ENCODE measurements at places on chromosomes 3 and 15.

GRCh38 chr3:150084128-150084527 is 113.4 kb upstream of the PFN2 start:
- no peak for DNase-seq

- no peak for DNase-seq
These were observed 7.4 kb downstream of the CHRD start for GRCh38 chr3:184387174-184387714.

DNA sequence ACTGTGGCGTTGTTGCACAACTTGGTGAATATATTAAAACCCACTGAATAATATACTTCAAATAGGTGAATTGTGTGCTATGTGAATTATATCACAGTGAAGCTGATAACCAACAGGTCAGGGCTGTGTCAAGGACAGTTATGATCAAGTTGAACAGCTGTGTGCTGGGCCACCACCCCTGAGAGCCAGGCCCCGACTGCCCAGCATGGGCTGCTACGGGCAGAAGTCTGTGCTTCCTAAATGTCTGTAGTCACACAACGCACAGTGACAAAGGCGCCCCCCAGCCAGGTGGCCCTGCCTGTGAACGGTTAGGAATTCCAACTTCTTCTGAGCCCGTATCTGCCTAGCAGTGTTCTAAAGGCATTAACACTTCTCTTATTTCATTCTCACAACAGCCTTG is 32.8 kb downstream of the TKT start:
- no peak for DNase-seq

GRCh38 chr3:121662742-121663141 is 2.0 kb upstream of the HCLS1 start:
- no peak for DNase-seq

DNA sequence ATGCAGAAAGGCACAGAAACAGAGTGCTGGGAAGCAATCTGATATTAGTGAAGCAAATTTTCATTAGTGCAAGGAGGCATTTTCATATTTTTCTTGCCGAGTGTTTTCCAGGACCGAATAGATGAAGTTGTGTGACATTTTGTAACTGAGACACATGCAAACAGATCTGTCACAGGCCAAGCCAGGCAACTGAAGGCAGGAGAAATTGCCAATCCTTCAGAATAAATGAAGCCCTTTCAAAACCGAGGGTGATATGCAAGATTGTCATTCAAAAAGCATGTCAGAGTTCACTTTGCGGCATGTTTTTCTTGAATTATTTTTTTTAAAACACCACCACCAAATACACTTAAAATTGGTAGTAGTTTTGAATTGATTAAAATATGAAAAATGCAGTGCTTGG is 6.2 kb downstream of the LMOD3 start:
- no peak for DNase-seq

DNA sequence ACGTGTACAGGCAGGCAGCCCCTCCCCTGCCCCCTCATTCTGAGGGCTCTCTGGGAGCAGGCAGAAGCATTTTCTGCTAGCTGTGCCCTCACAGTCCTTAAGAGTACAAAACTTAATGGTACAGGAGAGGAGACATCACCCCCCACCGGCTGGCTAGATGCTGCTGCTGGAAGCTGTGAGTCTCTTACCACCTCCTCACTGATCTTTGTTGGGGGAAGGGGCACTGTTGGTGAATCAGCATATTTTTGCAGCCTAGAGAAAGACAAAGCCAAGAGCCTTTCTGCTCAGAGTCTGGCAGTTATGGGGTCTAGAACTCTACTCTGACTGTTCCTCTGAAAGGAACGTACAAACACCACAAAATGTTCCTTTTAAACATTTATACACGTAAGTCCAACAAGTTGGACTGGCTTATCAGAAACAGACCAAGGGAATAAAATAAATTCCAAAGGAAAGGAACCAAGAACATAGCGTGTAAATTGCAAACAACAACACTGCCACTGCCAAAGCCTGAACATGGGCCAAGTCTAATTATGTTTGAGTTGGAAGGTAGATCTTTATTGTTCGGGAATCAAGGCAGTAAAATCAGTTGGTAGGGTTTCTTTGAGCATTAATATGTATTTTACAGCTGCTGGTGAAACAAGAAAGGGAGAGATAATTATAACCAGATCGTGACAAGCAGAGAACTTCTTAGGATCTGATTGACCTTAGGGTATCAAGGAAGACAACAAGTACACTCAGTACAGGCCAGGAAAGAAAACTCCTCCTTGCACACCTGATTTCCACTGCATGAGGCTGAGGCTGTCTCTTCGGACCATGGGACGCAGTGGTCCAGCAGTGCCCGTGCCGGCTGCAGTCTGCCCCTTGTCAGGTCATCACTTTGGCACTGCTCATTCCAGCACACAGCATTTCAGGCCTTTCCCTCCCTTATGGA is 27.4 kb downstream of the CLK3 start:
- no peak for DNase-seq

- peak; percentile 93 for DNase-seq
These were observed at the start of gene IMP3 for GRCh38 chr15:75639709-75640482. IMP3 (minus strand) TSS chr15:75640224; CDS start chr15:75640168, 56 bp downstream.

- DNase-seq, result no peak
These were observed 41.4 kb downstream of the ABTB1 start for GRCh38 chr3:127714125-127714571.

- DNase-seq, result no peak
These were observed 77.0 kb downstream of the ITGA11 start for GRCh38 chr15:68354923-68355322.

DNA sequence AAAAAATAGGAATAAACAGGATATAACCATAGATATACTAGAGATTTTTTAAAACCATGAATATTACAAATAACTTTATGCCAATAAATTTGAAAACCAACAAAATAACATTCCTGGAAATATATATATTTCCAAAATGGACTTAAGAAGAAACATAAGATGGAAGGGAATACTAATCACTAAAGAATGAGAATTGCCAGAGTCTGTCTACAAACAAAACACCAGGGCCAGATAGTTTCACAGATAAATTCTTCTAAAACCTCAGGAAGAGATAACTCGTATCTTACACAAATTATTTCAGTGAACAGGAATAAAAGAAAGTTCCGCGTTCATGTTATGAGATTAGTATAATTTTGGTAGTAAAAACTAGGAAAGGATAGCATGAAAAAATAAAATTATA is 107.3 kb downstream of the HERC1 start:
- DNase-seq, result no peak

GRCh38 chr15:61396235-61396919 is 167.3 kb upstream of the RORA start:
- DNase-seq, result no peak

DNA sequence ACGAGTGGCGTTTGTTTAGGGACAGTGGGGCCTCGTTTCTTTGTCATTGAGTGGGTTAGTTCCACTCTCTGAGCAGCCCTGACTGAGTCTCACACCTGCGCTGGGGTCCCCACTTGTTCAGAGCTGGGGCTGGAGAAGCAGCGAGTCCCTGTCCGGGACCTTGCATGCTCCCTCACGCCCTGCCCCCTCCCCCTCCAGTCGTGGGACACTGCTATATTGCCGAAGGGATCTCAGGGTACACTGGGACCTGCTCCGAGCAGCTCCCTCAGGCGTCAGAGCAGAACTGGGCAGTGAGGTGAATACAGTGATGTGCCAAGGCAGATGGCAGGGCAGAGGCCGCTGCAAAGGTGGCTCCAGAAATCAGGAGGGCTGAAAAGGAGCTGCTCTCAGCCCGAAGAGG is 59.9 kb upstream of the KLF13 start:
- no peak for DNase-seq

- DNase-seq, result no peak
These were observed 38.7 kb downstream of the RAB27A start for GRCh38 chr15:55250941-55251340.

DNA sequence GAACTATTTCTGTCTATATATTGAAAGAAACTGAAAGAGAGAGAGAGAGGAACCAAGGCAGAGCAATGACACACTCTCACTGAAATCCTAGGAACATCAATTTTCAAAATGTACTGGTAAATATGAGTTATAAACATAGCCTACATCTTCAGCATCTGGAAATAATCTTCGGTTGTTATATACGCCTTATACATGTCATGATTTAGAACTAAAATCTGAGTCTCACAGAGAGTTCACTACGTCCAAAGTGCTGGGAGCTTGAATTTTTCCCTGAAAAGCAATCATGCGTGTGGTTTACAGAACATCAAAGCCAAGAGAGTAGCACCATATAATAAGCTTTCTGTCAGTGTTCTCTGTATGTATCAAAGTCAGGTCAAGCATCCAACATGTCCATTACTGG is 420.0 kb upstream of the CBLB start:
- DNase-seq, result no peak

DNA sequence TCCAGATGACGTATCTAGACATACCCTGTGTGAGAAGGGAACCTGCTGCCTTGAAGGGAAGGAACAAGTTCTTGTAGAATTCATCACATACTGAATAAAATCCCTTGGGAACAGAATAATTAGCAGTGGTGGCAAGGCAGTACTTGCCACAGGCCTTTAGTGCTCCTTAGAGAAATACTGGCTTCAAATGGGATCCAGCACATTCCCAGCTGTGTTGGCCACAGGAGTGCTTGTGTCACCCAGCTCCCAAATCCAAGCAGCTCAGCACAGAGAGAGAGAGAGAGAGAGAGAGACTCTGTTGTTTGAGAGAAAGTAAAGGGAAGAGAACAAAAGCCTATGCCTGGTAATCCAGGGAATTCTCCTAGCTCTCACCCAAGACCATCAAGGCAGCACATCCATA is 969.0 kb upstream of the ALCAM start:
- DNase-seq, result no peak

- DNase-seq, result no peak
These were observed 14.4 kb upstream of the KY start for GRCh38 chr3:134665243-134665642.

DNA sequence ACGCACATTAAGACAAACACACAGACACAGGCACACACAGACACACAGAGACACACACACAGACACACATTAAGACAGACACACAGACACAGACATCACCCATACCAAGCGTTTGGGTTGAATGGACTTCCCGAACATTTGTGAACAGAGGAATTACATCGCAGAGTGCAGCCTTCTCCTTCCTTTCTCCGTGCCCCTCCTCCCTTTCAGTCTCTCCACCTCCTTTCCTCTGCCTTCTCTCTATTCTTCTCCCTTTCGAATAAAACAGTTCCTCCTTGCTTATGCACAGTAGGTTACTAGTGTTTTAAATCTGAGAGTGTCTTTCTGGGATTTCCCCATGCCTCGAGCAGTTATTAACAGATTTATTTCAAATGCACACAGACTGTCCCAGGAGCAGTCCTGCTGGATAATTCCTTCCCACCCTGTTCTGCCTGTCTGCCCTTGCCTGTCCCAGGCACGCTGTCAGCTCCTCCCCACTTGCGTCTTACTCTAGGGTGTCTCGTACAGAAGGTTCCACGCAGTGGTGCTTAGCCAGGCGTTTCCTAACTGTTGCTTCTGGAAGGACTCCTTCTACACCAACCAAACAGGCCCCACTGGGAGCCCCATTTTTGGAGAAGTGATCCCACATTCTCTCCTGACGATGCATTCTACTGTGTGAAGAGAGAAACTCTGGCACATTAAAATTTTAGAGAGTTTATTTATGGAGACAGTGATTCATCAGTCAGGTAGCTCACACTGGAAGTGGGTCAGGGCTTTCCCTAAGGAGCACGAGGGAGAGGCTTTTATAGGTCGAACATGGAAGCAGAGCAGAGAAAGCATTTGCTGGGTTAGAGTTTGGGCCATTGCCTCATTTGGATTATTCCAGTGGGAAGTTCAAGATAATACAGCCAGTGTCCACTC is 163.8 kb downstream of the SV2B start:
- no peak for DNase-seq

GRCh38 chr3:12041446-12042041 is 37.4 kb downstream of the SYN2 start:
- no peak for DNase-seq
